ENCODE measurements at places on chromosomes 2 and 18. TPM values are rescaled to one million over a fixed set of nuclear protein-coding genes. Genes with fewer than 3 reads are reported as not detected.

The SLC4A5 gene
- 9.1 TPM for total RNA-seq

The CHMP3 gene
- total RNA-seq = 53.9 TPM

The LBX2 gene
- 0.26 TPM for total RNA-seq

- H3K4me1 ChIP-seq = no peaks in the 10 kb centered on the region
- H3K27me3 ChIP-seq = no peaks in the 10 kb centered on the region
- no peak for DNase-seq
- no peaks in the 10 kb centered on the region for H3K36me3 ChIP-seq
These were observed 556.9 kb upstream of the SETBP1 start for GRCh38 chr18:44123743-44124142.

DNA sequence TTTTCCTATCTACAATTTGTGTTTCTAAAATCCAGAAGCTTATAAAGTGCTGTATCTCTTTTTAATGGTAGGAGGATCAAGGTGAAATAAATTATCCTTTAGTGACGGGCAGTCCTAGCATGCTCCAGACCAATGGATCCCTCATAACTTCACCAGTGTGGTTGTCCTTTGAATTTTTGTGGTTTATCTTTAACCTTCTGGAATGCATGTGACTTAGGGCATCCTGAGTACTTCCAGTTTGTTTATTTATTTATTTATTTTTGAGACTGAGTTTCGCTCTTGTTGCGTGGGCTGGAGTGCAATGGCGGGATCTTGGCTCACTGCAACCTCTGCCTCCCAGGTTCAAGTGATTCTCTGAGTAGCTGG is 40.4 kb downstream of the NUP35 start:
- no peak for DNase-seq
- H3K27ac ChIP-seq = no peak overlapping the region
- no peaks in the 10 kb centered on the region for H3K27me3 ChIP-seq
- peaks cover 8% of the 10 kb centered on the region for H3K36me3 ChIP-seq
- H3K4me3 ChIP-seq = no peak overlapping the region

- DNase-seq = no peak
- H3K27me3 ChIP-seq = peaks cover 31% of the 10 kb centered on the region
- H3K27ac ChIP-seq = no peak overlapping the region
- H3K4me1 ChIP-seq = no peaks in the 10 kb centered on the region
- peaks cover 4% of the 10 kb centered on the region for H3K36me3 ChIP-seq
These were observed 62.5 kb upstream of the SMAD2 start for GRCh38 chr18:47992976-47993375.

DNA sequence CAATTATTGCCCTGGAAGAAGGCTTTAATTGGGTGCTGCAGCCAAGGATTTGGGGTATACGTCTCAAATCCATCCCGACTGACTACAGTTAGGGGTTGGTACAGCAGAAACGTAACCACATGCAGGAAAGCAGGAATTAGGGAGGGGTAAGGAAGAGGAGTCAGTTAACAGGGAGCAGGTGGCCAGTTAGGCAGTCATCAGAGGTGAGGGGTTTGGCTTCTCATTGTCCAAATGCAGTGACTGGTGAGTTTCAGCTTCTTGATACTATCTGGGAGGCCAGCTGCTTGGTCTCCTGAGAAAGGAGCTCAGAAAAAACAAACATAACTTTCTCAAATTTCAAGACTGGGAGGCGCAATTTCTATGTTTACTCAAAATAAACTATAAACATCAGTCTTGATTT is 38.8 kb upstream of the UBE2F start:
- no peak overlapping the region for H3K4me3 ChIP-seq
- H3K27ac ChIP-seq = no peak overlapping the region
- no peaks in the 10 kb centered on the region for H3K36me3 ChIP-seq
- no peaks in the 10 kb centered on the region for H3K27me3 ChIP-seq
- peaks cover 11% of the 10 kb centered on the region for H3K4me1 ChIP-seq
- DNase-seq = no peak

DNA sequence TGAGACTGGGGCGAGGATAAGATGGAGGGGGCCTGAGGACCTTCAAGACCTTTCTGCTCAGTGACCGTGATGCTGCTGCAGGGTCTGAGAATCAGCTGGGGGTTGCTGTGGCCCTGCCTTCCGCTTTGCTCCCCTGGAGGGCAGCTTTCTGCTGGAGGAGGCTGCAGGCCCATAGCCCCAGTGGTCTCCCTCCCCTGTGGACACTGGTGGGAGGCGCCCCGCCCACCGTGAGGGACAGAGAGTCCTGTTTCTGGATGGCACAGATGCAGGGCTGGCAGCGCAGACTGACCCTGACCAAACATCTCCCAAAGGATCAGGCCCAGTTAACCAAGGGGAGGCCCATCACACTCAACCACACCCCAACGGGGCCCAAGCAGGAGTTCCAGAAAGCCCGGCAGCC is 42.8 kb downstream of the PLB1 start:
- H3K36me3 ChIP-seq = no peaks in the 10 kb centered on the region
- H3K27ac ChIP-seq = no peak overlapping the region

GRCh38 chr2:201450954-201451291 is 335 bp downstream of the TRAK2 start:
- DNase-seq = no peak
- H3K4me3 ChIP-seq = peak overlapping the region; percentile 99
- peak overlapping the region; percentile 91 for H3K27ac ChIP-seq

- no peak for DNase-seq
- no peaks in the 10 kb centered on the region for H3K27me3 ChIP-seq
- H3K4me1 ChIP-seq = peaks cover 33% of the 10 kb centered on the region
- H3K4me3 ChIP-seq = no peak overlapping the region
These were observed 114.7 kb downstream of the DNAH6 start for GRCh38 chr2:84631047-84631446.

DNA sequence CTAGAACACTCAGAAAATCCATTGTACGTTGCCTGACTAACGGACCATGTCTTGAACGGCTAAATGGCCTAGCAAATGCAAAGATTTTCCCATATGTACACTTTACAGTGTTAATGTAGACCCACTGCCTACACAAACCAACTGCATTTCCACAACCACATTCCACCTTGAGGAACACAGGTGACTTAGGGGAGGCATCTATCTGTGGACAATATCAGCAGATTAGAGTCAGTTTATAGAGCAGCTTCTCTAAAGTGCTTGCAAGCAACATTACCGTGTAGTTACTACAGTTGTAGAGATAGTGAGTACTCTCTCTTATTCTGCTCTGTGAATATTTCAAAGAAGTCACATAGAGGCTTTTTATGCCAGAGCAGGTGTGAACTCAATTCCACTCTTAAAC is 139.6 kb downstream of the TCF4 start:
- no peaks in the 10 kb centered on the region for H3K4me1 ChIP-seq
- H3K4me3 ChIP-seq = no peak overlapping the region
- DNase-seq = no peak
- H3K27me3 ChIP-seq = no peaks in the 10 kb centered on the region
- no peak overlapping the region for H3K27ac ChIP-seq
- no peaks in the 10 kb centered on the region for H3K36me3 ChIP-seq
